Activated CD8-positive, alpha-beta T cell treated with anti-CD3 and anti-CD28 coated beads, Interleukin-2, amount 10 ng/mL, durations not matched to agents 7 days and 5 days (primary cell): ENCODE measurements at places on chromosomes 16 and 17.

GRCh38 chr16:11429823-11430222 is 84.6 kb downstream of the RMI2 start:
- no peak for DNase-seq

- no peak for DNase-seq
These were observed 502.2 kb upstream of the CA10 start for GRCh38 chr17:52660692-52661091.

DNA sequence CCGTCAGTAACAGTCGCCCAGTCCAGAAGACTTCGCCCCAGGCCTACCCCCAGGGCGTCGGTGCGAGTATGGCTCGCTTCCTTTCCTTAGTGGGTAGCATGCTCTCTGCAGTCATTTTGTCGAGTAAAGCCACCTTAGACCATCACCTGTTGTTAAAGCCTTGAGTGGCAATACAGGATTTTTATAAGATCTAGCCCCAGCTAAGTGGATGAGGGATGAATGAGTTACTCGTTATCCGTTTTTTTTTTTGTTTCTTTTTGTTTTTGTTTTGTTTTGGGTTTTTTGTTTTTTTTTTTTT is 322 bp upstream of the KLHL11 start:
- no peak for DNase-seq

- DNase-seq: peak; percentile 46
These were observed 11.1 kb downstream of the PIMREG start for GRCh38 chr17:6455321-6455705.

DNA sequence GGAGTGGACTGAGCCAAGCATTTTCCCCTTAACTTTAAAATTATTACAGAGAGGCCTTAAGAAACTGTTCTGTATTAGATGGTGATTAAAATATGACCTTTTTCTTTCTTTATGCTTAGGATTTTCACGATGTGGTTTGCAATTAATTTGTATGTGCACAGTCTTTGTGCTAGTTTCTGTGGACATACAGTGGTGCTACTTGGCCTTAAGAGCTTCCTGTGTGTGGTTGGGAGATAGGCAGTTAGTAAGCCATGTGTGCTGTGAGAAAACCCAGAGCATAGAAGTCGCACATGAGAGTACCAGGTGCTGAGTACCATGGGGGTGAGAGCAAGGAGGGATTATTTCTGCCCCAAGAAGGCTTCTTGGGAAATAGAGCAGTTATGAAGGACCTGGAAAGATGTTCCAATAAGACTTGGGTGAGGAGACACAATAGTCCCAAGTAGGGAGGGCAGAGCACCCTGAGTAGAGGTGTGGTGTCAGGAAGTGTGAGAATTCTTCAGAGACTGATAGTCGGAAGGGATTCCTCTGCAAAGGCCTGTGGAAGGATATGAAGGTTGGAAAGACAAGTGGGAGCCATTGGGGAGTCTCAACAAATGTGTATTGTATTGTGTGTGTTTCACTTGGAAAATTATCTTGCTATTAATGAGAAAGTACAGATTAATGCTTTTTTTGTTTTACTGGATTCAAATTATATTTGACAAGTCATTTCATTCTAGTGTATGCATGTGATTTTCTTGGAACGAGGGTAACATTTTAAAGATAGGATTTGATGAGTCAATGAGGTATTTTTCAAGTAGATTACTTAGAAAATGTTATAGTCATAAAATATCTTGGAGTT is 239.9 kb downstream of the PRKCA start:
- DNase-seq: peak; percentile 47

- DNase-seq: peak; percentile 83
These were observed 8.6 kb downstream of the KDM6B start for GRCh38 chr17:7842380-7843256.
